ENCODE measurements at places on chromosomes 6 and 20.
A peak's percentile ranks its signal among the peaks of the same experiment; 100 is the strongest.

DNA sequence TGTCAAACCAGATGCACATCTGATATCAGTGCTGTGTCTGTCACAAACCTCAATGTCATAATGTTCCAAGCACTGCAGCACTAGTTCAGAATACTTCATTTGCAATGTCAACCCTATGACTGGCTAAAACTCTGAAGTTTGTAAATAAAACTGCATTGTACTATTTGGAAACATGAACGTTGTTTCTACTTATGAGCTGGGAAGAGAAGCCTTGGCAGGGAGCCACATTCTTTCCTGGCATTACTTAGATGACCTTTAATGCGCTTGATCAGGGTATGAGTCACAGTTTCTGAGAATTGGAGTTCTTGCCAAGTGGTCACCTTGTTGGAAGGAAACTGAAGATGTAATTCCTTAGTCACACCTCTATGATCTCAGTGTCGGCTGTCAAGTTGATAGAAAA is 664.8 kb upstream of the MMS22L start:
- peak; percentile 31 for DNase-seq

GRCh38 chr6:112337209-112337638 is 9.9 kb upstream of the RFPL4B start:
- peak; percentile 42 for DNase-seq

GRCh38 chr6:170298688-170299087 is 7.8 kb upstream of the DLL1 start:
- DNase-seq = no peak

DNA sequence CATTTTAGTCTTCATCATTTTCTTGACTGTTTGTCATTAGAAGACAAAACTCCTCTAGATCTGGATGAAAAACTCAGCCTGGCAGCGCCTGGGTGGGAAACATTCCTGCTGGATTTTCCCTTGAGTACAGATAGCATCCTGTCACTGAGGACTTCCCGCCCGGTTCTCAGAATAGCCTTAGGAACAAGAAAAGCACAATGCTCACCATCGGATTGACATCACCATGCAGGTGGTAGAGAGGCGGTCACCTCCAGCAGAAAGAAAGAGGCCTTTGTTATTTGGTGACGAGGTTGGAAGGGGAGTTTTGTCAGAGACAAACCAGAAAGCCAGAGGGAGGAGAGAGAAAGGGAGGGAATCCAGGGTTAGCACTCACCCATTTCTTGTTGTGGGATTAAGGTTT is 39.8 kb downstream of the KIF25 start:
- no peak for DNase-seq

GRCh38 chr20:24007758-24008157 is 19.2 kb upstream of the GGTLC1 start:
- DNase-seq = no peak

- DNase-seq = no peak
Observed at GRCh38 chr6:113211170-113211569, 646.0 kb upstream of the MARCKS start.

DNA sequence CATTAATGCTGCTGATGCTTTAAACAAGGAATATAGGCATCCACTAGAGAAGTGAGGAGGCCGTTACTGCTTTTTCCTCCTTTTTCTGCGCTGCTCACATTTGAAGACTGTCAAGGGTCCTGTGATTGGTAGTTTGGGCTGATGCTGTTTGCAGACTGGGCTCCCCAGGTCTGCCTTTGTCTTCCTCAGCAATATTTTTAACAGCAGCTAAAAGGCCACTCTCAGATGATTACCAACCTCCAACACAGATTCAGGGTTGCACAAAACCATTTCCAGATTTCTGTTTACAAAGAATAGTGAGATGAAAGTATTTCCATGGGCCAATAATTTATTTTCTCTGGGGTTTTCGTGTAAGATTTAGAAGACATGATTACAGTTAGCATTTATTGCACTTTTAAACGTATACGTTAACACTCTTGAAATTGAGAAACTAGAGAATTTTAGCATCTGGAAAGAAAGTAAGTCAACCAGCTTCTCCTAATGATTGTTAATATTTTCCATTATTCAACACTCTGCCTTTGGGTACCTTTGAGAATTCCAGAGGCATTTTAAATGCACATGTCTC is 475.3 kb upstream of the SOX4 start:
- no peak for DNase-seq

GRCh38 chr6:15956205-15957106 is 172.4 kb upstream of the MYLIP start:
- no peak for DNase-seq

GRCh38 chr20:22511943-22512910 is 72.1 kb downstream of the FOXA2 start:
- no peak for DNase-seq

- DNase-seq = peak; percentile 63
Observed at GRCh38 chr6:107847844-107848802, 24.0 kb upstream of the SCML4 start.

DNA sequence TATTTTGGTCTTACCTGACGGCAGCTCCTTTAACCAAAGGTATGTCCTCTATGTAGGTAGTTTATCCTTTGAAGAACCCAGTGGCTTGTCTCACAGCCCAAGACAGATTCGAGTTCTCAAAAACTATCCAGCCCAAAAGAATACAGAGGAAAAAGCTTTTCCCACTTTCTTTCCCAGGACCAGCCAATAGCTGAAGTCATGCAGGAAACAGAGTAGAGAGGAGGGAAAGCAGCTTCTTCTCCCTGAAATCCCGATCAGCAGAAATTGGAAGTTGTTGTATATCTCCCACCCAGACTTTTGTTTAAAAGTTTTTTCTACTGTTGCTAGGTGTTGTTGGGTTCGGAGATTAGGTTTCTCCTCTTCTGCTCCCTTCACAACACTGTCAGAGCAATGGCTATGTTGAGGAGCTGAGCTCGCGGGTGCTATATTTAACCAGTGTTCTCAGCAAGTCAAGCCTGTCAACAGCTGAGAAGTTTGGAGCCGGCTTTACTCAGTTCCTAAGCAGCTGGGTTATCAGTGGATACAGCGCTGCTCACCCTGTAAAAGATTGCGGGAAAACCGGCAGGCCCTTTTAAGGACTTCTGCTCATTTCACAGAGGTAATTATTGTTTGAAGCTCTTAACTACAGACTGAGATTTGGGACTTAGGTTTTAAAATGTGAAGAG is at the start of gene FILIP1:
Gene FILIP1, minus strand, starts transcription at position 401 of the 665 bp plus-strand sequence. CDS start 78,828 bp downstream, outside the sequence.
- no peak for DNase-seq

- DNase-seq = no peak
Observed at GRCh38 chr20:47088335-47088734, 193.7 kb downstream of the EYA2 start.

GRCh38 chr6:107877968-107878367 is 53.9 kb upstream of the SCML4 start:
- DNase-seq = no peak

- DNase-seq = no peak
Observed at GRCh38 chr20:61503106-61503505, 251.0 kb downstream of the CDH4 start.

DNA sequence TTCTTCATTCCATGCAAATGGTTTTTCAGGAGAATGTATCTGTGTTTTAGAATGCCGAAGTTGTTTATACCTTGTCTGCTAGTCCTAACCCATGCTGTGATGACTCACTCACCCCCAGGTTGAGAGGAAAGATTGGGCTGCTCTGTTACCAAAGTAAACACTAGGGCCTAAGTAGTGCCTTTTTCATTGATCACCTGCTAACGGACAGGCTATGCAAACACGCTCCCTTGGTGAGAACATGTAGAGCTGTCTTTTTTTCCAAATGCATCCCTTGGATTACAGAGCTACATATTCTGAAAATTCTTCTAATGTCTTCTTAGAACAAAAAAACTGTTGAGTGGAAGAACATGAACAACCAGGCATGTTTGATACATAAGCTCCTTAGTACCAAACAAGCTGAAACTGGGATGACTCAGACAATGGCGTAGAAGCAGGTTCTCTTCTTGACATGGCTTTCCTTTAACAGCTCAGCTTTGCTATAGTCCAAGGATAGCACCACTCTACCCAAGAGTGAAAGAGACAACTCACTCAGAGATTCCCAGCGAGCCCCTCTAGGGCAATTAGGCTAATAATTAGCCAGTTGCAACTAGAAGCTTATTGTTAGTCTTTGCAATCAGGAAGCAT is 20.5 kb downstream of the PERP start:
- no peak for DNase-seq

DNA sequence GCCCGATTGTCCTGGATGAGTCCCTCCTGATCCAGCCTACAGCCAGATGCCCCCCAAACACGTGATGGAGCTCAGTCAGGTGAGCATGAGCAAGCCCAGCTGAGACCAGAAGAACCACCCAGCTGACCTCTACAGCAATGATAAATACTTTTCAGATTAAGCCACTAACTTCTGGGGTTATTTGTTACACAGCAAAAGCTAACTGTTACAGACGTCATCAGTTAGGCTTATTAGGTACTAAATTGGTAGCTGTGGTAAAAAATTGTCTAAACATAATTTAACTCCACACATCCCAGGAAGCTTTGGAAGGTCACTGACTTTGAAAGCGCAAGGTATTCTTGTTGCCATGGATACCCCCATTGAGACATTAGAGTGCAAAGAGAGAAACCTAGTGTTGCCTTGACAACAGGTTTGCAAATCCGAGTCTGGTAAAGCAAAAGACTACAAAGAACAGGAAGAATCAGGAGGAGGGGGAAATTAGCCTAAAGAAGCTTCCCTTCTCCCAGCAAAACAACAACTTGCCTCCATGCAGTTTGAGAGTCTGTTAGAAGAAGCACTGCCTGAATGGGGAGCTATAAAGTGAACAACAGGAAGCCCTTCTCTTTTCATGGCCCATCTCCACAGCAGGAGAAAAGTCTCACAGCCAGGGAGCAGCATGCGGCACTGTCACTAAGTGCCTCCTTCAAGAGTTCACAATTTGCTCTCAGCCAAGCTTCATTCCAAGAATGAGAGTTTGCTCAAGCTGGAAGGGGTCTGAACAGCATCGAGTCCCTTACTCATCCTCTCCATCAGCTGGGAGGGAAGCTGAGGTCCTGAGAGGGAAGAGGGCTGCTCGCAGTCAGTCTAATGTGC is 41.7 kb upstream of the ZNF831 start:
- no peak for DNase-seq

- DNase-seq = no peak
Observed at GRCh38 chr6:106856227-106856874, 118.2 kb downstream of the CD24 start.

DNA sequence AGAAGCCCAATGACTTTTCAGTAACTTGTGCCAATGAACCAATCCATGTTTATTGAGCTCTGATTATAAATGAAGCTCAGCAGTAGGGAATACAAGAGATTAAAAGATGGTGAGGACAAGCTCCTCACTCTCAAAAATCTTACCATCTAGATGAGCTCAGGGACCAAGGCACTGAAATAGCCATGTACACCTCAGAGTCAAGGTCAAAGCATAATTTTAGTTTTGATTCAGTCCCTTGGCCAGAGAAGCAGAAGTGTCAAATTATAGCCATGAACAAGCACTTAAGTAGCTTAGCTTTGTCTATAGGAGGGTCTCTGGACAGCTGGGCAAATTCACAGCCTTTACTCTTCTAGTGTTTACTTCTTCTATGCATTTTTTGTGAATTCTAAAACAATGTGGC is 131.0 kb upstream of the DTNBP1 start:
- DNase-seq = no peak

DNA sequence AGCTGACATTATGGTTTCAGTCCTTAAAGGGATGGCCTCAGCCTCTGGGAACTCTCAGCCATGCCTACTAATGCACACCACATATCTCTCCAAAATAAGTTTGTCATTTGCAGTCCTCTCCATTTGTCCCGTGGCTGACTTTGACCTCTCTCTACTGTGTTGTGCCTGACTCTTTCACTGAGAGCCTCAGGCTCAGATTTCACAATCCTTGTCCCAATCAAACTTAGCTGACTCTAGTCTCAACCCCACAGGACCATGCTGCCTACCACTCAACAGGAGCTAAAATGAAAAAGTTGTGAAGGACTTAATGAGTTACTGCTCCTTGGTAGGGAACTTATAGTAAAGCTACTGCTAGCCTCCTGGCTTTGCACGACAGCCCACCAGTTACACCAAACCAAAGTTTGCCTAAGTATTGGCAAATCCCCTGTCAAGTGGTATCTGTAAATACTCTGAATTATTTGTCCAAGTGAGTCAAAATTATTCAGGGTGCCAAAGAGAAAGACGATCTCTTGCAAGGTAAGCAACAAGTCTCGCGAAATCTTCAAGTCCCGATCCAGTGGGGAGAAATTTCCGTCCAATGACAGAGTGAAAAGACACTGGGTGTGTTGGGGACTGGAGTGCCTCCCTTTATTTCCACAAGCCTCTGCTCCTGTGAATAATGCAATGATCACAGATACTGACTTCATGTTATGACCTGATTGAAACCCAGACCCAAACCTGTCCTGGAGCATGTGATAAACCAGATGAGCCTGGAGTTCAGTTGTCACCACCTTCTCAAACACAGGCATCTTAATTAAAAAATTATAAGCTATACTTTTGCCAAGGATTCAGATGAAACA is 124.4 kb upstream of the FOXQ1 start:
- no peak for DNase-seq
